ENCODE measurements at places on chromosomes 13 and 19.

DNA sequence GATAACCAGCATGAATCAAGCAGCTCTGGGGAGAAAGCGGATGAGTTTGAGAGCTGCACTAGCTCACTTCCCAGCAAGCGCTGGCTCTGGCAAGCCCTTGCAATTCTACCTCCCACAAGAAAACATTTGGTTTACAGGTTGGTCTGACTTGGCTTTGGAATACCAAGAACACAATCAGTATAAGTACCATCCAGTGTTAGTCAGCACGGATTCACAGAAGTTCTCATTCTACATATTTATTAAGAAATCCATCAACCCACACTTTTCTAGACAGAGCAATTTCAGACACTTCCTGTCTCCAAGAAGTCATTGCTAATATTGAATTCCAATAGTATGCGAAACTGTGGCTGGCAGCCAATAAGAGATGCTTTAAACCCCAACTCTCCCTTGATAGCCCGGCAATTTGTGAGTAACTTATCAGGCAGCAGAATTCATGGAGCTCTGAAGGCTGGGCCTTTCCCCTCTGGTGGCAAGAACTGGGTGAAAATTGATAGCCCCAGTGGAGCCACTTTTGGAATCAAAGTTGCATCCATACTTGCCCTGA, 59.4 kb upstream of the WASF3 start:
- no peak for DNase-seq

DNA sequence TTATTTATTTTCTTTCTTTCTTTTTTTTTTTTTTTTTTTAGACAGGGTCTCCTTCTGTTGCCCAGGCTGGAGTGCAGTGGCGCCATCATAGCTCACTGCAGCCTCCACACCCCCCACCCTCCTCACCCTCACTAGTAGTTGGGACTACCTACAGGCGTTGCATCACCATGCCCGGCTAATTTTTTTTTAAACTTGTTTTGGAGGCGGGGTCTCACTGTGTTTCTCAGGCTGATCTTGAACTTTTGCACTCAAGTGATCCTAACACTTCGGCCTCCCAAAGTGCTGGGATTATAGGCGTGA, 33.6 kb downstream of the GJA3 start:
- no peak for DNase-seq

DNA sequence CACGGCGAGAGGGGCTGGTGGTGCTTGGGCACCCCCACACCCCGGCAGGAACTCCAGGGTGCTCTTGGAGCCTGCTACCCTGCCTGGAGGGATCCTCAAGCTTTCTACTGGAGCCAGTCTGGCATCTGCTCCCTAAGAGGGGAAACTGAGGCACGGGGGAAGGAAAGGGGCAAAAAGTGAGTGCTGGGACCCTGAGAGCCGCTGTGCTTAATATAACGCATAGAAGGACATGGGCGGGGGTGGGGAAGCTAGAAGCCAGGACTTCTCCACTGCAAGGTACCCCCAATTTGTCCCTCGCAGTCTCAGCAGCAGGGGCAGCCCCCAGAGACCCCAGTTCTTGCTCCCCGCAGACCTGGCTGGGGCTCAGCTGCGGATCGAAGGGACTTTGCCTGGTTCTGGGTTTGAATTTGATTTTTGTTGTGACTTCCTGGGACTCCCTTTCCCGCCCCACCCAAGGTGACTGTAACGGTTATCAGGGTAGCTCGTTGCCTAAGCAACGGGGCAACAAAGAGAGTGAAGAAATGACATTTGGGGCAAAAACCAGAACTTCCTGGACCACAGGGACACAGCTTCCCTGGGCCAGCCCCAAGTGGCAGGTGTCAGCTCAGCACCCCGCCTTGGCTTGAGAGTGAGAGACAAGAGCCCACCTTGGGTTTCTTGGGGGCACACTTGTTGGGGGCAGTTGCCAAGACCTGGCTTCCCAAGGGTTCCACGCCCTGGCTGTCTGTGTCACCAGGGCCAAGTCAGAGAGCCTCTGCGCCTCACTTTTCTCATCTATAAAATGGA, 638 bp downstream of the ADGRE5 start:
- no peak for DNase-seq

DNA sequence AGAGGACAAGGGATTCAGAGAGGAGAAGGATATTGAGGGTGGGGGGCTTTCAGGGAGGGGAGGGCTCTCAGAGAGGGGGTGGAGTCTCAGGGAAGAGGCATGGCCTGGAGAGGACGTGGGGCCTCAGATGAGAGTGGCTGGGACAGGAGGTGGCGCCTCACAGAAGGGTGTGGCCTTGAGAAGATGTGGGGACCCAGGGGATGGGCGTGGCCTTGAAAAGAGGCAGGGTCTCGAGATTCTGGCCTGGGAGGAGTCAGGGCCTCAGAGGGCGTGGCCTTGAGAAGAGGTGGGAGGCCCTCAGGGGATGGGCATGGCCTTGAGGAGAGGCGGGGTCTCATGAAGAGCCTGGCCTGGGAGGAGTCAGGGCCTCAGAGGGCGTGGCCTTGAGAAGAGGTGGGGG, 23.7 kb upstream of the TNFSF14 start:
- DNase-seq, result no peak

DNA sequence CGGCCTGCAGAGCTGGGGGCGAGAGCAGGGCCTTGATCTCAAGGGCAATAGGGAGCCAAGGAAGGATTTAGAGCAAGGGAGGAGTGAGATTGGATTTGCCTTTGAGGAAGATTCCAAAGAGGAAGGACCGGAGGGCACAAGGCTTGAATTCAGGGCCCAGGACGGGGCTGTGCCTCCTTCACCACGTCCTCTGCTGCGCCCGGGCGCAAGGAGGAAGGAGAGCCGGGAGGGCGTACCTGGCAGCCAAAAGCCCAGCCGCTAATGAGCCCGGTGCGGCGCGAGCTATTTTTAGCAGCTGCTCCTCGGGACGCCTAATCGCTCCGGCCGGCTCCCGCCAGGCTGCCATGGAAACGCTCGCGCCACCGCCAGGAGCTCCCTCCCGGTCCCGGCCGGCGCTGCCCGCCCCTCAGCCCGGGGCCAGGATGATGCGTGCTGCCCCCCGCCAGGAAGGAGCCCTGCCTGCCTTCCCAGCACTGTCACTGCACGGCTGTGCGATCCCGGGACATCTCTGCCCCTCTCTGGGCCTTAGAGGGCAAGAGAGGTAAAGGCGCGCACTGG, 31.3 kb downstream of the TINCR start:
- peak; percentile 26 for DNase-seq

DNA sequence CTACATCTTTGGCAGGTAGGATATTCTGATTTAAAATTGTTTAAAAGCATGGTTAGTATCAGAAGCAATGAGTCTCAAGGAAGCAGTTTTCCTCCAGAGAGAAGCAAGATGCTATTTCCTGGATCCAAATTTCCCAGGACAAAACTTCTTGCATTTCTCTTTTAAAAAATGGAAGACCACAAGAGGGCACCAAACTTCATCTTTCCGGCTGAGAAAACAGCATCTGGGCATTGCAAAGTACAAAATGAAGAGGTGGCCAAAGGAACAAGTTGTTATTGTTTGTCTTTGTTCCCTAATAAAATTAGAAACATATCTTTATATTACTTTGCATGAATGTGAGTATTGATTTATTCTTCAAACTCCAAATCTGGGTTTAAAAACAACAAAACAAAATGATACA, 60.0 kb upstream of the LRCH1 start:
- no peak for DNase-seq

DNA sequence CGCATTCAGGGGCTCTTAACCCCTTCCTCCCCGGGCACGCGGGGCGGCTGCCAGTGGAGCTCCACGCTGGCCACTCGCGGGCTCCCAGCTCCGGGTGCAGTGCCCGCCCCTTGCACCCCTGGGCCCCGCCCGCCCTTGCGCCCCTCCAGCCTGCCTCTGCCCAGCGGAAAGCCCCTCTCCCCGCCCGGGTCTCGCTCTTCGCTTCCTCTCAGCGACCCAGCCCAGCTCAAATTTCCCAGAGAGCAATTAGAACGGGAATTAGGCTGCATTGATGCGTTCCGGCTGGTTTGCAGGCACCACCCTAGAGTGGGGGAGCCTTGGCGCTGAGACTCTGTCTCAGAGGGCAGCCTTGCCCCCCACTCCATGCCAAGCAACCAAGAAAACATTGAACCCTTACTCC, 1.8 kb upstream of the GSX1 start:
- DNase-seq, result no peak

GRCh38 chr13:49272296-49272695, 24.6 kb downstream of the CDADC1 start:
- no peak for DNase-seq

- DNase-seq, result no peak
Observed at GRCh38 chr19:6744381-6745301, 5.2 kb downstream of the TRIP10 start.

DNA sequence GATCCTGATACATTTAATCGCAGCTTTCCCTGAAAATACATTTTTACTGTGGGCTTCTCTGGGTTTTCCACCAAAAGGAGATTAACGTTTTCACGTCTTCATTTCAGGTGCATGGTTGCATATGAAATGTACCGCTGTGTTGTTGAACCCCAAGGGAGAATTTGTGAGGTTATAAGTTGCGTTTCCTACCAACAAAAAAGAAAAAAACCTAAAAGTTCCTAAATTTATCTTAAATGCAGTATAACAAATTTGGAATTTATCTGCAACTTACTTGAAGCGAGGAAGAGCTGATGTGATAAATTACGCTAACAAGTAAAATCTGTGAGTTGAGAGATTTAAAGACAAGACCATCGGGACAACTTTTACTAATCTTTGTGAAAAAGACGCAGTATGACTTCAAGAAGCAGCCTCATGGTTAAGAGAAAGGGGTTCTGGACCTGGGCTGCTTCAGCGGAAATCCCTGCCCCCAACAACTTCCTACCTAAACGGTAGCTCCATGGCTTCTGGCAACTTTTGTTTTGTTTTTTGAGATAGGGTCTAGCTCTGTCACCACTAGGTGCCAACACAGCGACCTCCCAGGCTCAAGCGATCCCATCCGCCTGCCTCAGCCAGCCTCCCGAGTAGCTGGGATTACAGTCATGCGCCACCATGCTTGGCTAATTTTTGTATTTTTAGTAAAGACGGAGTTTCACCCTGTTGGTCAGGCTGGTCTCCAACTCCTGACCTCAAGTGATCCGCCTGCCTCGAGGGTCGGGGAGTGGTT, 958 bp upstream of the OBI1 start:
- DNase-seq, result no peak

DNA sequence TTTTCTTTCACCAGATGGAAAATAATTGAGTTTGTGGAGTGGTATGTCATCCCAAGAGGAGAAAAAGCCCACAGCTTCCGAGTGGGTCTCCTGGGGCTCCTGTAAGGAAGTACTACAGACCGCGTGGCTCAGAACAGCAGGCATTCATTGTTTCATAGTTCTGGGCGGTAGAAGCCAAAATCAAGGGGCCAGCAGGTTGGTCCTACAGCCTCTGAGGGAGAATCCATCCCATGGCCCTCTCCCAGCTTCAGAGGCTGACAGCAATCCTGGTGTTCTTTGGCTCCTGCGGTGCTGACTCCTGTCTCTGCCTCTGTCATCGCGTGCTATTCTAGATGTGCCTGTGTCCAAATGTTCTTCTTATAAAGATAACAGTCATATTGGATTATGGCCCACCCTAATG, 362.6 kb downstream of the FGF14 start:
- DNase-seq, result no peak

- DNase-seq, result no peak
Observed at GRCh38 chr19:18946335-18946734, 5.3 kb upstream of the HOMER3 start.

GRCh38 chr19:35861640-35862160, 5.0 kb downstream of the KIRREL2 start:
- DNase-seq, result no peak

GRCh38 chr13:48410199-48410598, 2.7 kb downstream of the LPAR6 start:
- DNase-seq, result no peak

DNA sequence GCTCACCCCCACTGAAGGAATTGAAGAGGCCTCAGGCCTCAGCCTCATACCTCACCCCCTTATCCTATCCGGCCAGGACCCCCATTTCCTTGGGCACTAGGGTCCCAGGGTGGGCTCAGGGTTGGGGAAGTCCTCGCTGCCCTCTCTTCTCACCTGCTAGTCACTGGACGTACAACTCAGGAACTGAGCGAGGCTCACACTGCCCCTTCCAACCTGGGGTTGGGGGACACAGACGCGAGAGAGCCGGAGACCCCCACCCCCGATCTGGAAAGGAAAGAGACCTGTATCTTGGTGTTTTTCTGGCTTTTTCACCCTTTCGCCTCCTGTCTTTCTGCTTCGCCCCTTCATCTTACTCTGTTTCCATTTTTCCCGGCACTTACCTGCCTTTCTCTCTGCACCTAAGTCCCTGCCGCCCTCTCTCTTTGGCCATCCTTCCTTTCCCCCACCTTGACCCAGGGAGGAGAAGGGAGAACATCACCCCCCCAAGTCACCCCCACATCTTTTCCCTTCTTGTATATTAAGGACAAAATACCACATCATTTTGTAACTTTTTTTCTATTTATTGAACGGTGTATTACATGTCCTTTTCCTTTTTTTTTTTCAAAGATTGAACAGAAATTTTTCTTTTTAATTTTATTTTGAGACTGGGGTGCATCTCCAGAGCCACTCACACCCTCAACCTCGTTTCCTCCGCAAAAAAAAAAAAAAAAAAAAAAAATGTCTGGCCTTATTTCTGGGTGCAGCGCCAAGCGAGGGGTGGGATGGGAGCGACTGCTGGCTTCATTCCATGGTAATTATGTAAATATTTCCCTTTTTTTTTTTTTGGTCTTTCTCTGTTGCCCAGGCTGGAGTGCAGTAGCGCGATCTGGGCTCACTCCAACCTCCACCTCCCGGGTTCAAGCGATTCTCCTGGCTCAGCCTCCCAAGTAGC, 36.6 kb downstream of the ZSWIM4 start:
- DNase-seq, result no peak
